ENCODE measurements at places on chromosomes 11 and 22.

DNA sequence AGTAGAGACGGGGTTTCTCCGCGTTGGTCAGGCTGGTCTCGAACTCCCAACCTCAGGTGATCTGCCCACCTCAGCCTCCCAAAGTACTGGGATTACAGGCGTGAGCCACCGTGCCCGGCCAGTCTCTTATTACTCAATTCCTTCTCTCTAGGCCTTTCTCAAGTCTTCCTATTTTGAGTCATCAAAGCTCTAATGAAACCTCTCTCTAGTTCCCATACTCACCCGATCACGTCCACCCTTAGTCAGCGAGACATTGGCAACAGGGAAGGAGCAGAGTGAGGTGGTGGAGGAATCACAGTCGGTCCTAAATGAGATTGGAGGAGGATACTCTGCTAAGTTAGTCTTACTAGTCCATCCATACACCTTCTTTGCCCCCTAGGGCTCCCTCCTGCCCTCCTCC lies 5.0 kb downstream of the BSCL2 start:
- DNase-seq, result no peak

- no peak for DNase-seq
These were observed 43.1 kb downstream of the SCGB1A1 start for GRCh38 chr11:62461740-62462507.

DNA sequence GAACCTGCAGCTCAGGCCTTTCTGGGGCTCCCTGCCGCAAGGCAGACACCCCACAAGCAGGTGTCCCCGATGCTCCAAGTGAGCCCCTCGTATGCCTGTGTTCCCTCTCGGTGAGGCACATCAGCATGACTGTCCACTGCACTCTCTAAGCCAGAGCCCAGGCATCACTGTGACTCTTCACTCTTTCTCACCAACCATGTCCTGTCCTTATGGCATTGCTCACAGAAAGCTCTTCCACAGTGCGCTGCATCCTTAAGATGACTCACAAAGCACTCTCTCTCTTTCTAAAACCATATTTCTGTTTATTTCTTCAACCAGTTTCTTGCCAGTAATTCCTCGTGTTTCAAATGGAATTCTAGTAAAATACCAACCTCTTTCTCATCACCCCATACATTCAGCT lies 18.1 kb downstream of the GAB4 start:
- DNase-seq, result no peak

- no peak for DNase-seq
These were observed 16.4 kb upstream of the SYVN1 start for GRCh38 chr11:65150509-65151299.

- peak; percentile 14 for DNase-seq
These were observed 36.1 kb downstream of the TPBGL start for GRCh38 chr11:75276686-75277085.

DNA sequence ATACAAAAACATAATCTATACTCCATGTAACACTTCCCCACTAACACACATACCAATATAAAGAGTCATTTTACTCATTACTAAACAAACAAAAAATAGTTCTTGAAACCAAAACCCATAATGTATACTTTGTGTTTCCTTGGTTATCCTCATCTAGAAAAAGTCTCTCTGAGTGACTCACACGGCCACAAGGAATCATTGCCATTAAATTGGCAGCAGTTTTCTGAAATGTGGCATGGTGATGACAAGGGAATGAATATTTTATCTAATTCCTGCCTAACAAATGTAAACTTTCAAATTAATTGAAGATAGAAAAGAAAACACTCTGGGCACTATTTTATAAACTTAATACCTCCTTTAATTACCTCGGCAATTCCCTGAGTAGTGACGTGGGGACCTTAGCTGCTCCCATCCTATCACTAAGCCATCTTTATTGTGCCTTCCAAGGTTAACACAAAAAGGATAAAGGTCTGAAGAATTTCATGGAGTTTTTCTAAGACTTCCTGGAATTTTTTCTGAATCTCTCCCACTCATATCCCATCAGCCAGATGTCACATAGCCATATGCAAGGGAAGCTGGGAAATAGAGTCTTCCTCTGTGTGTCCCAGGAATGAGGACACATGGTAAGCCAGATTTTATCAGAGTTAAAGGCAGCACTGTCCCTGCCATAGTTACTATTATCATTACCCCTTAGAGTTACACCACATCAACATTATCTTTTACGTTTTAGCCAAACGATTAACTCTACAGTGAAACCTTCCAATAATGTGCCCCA lies 857.2 kb upstream of the TENM4 start:
- no peak for DNase-seq

- DNase-seq, result peak; percentile 74
These were observed 2.7 kb upstream of the GAB2 start for GRCh38 chr11:78420255-78420764.

- no peak for DNase-seq
These were observed 4.4 kb upstream of the APLNR start for GRCh38 chr11:57241353-57241972.

DNA sequence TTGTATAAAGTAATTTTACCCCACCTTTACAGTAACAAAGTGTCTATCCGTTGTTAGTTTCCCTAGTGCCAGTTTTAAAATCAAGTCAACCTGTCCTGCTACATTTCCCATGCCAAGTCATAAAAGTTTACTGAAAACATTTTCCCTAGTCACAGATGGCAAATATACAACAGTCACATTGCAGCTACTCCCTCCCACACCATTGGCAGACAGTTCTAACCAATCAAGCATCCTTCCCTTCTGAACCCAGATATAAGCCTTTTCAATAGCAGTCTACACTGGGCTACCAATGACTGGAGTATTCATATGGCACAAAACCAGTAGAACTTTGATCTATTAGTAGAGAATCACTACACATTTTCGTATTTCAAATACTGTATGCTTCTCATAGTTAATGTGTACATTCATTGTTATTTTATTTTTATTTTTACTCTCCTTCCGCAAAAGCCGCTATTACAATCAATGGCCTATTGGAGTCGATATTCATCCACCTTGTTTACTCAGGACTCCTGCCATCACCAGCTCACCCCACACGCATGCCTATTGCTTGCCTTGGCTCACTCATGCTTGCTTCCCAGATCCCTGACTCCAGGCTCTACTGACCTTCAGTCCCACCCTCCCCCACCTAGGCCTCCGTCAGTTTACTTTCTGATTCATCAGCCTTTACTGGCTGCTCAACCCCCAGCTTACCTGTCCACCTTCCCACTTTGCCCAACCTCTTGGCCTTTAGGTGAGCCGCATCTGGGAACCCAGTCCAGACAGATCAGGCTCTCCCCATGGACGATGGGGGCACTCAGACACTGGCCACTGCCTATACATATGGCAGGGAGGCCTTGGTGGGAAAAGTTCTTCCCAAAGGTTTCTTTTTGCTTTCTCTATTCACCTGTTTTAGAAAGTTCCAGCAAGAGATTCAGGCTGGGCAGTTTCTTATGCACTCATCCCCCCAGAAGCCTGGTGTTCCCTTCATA lies 408.4 kb downstream of the SOX6 start:
- no peak for DNase-seq

DNA sequence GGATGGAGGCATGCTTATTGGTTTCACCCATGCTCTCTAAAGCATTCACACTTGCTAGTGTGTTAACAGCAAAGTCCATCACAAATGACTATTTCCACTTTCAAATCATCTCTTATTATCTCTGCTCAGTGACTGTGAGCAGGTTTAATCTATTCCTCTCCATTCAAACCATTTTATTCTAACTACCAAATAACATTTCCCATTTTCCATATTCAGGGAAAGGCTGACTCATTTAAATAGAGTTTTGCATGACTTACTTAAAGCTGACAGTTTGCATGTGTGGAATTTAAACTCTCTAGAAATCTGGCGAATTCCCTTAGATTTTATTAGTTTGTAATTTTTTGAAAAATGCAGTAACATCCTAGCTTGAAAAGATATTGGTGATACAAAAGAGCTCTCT lies 615.7 kb upstream of the LRRC4C start:
- no peak for DNase-seq

- DNase-seq, result no peak
These were observed 4.4 kb upstream of the PGAP2 start for GRCh38 chr11:3803726-3804495.

DNA sequence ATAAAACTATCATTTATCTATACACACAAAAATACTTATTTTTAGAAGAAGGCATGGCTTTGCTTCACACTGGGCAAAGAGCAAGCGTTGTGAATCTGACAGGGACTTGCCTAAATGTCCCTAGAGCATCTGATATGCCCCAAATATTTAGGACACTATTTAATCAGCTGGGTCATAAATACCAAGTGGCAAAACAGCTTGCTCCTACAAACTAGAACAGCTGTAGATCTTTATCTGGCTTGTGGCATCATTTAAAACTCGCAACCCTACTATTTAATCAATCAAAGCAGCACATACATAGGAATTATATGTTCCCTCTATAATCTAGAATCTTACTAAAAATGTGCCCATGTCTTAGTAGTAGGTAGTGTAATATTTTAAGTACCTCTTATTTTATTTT lies 999.5 kb downstream of the JRKL start:
- no peak for DNase-seq

- DNase-seq, result no peak
These were observed 10.0 kb upstream of the RELT start for GRCh38 chr11:73366265-73366610.

DNA sequence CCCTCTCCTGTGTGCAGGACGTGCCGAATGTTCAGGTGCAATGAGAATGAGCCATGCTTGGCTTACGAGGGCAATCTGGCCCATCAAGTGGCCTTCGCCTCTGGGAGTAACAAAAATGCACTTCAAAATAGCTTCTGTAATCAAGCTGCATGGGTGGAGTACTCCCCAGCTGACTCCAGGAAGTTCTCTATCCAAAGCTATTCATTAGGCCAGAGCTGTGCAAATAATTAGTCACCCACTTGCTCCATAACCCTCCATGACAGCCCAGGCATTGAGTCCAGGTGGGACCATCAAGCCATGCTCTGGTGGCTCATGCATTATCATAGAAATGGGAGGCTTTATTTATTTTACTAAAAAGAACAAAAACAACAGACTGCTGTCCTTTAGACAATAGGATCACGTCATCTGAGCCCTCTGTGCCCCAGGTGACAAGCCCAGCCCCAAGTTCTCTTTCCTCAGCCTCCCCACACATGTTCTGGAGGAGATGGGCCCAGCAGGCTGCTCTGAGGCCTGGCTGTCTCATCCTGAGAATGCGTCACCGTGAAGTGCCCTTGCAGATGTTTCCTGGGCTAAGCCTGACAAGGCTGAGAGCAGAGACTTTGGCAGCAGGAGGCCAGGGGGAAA lies 244.7 kb downstream of the ETS1 start:
- DNase-seq, result peak; percentile 69

GRCh38 chr11:8573777-8574176 lies 20.3 kb downstream of the STK33 start:
- no peak for DNase-seq

DNA sequence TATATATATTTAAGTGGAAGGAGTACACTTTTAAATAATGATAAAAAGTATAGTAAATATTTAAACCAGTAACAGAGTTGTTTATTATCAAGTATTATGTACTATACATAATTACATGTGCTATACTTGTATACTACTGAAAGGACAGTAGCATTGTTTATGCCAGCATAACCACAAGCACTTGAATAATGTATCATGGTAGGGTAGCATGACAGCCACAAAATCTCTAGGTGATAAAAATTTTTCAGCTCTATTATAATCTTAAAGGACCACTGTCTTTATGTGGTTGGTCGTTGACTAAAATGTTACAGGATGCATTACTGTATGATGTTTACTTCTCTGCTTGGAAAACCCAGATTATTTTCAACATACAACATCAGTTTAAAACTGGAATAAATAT lies 349.2 kb downstream of the CASP12 start:
- no peak for DNase-seq

- no peak for DNase-seq
These were observed 65.5 kb downstream of the BMAL1 start for GRCh38 chr11:13343067-13343466.

- DNase-seq, result no peak
These were observed 24.1 kb upstream of the APLNR start for GRCh38 chr11:57260937-57261783.

DNA sequence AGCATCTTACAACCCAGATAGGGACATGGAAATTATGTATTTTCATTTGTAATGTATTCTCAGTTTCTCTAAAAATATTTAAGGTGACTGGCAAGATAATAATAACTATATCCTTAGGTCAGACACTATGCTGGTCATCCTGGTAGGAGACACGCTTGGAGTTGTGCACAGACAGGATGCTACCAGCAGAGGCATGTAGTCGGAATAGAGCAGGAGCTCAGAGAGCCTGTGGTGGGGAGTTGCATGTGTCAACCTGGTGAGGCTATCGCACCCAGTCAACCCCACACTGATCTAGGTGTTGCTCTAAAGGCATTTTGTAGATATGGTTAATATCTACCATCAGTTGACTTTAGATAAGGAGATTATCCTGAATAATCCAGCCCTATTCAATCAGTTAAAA lies 318.5 kb downstream of the MIAT start:
- no peak for DNase-seq

DNA sequence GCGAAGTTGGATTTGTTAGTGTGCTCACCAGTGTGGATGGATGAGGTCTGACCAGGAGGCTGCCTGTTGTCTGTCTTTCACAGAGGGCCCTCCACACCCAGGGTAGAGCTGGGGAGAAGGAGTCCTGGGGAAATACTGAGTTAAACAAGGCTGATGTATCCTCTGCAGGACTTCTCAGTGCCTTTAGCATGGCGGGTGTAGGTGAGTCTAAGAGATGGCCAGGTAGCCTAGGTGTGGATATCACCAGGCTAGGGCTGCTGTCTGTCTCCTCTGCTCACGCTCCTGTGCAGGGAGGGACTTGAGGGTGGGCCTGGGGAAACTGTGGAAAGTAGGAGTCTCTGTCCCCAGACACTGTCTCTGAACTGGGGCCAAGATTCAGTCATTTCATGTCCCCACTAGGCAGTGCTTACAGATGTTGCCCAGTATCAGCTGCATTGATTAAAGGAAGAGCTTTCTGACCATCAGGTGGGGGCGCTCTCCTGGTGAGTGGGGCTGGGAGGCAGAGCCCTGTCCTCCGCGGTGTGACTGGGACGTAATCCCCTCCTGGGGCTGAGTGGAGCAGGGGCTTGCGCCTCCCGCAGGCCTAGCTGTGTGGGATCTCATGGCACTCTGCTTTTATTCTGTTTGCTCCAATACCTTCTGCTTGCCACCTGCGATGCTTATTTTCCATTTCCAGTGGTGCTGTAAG lies 35.5 kb upstream of the CCDC188 start:
- DNase-seq, result no peak

DNA sequence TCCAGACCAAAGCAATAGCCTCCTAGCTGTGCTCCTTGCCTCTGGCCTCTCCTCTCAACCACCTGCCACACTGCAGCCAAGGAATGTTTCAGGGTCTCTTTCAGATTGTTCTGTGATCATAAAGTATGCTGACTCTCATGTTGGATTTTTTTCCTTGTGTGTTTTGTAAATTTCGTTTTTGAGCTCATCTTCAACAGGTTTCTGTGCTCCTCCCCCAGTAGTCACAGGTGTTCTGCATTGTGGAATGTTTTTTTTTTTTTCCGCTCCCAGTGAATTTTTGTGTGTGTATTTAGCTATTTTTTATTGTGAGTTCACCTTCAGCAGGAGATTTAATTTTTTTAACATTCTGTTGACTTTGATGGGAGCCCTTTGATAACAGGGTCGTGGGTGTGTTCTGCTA lies 153.7 kb downstream of the MYO18B start:
- no peak for DNase-seq

Measured in left forelimb (tissue), 1 donor.